ENCODE measurements at places on chromosomes 16 and 17.

GRCh38 chr16:3119701-3120408, 7.5 kb downstream of the ZNF205 start:
- DNase-seq = no peak

DNA sequence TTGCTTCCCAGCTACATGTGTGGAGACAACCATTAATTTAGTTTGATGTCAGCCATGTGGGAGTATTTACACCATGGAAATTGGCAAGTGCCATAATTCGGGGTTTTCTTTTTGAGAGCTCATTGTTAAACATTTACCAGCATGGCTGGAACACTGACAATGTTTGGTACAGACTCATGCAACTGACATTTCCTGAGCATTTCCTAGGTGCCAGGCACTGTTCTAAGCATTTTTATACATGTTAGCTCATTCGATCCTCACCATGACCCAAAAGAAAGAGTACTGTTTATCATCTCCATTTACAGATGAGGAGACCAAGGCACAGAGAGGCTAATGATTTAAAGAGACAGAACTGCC, 86.9 kb downstream of the FOXL1 start:
- peak; percentile 94 for DNase-seq

DNA sequence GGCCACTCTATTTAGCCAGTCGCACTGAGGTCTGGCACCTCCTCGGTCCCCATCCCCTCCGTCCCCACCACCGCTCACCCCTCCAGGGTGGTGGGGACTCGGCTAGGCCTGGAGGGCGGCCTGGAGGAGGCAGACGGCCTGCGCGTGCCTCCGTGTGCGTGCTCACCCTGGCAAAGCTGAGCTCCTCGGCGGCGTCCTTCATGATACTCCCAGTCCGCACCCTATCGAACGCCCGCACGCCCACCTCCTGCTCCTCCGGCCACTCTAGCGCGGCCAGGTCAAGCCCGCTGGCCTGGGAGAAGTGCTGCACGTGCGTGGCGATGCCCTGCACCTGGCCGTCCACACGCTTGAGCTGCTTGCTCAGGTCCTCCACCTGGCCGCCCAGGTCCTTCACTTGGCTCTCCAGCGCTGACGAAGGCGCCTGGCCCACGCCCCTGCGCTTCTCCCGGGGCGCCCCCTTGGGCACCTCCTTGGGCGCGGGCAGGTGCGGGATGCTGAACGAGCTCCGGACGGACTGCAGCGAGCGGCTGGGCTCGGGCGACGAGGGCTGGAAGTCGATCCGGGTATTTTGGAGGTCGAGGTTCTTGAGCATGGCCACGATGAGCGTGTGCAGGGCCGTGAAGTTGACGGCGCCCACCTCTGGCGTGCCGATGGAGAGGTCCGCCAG, 644 bp downstream of the QRICH2 start:
- DNase-seq = no peak

GRCh38 chr16:51556694-51557340, 405.7 kb upstream of the SALL1 start:
- DNase-seq = peak; percentile 97

DNA sequence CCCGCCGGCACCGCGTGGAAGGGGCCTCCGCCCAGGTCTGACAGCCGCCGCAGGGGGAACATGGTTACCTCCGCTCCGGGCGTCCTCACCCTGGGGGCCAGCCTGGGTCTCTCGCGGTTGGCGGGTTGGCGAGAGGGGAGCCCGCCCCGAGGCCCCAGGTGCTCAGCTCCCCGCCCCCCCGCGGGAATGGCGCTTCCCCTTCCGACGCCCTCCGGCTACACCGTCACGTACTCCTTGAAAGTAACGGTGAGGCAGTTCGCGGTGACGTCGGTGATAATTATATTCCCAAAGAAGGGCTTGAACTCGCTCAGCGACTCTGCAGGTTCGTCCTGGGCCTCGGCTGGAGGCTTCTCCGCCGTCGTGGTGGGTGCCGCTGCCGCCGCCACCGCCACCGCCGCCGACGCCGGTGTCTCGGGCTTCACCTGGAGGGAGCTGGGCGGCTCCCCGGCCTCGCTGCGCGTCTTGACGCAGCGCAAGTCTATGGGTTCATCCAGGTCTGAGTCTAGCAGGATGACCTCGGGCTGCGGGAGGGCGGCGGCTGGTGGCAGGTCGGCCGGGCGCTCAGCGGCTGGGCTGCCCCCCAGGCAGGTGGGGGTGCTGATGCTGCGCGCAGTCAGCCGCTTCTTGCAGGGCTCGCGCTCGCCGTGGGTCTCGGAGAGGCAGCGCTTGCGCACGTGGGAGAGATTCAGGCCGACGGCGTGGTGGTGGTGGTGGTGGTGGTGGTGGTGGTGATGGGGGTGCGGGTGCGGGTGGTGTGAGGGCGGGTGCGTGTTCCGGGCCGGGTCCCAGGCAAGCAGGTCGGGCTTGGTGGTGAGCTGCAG, 5.3 kb downstream of the CBX4 start:
- no peak for DNase-seq

- DNase-seq = peak; percentile 100
Observed at GRCh38 chr17:4966844-4967538, 626 bp downstream of the SPAG7 start.

GRCh38 chr16:19393226-19394111, 24.2 kb upstream of the TMC5 start:
- DNase-seq = peak; percentile 87

DNA sequence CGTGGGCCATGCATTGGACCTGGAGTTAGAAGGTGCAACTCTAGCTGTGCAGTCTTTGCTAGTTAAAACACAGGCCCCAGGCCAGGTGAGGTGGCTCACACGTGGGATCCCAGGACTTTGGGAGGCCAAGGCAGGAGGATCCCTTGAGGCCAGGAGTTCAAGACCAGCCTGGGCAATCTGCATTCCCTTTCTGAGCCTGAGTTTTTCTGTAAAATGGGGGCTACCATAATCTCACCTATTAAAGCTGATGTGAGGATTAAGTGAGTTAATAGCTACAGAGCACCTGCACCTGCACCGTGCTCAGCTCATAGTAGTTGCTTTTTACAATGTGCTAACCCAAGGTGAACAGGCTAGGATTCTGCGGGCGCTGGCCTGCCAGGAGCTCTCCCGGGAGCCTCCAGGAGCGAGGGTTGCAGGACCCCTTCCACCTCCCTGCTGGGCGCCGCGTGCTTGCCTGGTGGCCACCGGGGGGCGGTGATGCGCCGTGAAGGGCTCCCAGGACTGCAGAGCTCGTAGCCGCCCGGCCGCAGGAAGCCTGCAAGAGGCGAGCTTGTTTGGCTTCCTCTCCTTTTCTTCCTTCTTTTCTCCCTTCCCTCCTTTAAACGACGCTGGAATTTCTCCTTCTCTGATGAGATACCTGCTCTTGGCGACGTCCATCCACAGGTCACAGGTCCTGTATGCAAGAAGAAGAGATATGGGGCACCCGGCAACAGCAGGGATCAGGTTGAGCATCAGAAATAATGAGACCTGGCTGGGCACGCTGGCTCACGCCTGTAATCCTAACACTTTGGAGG, 51.3 kb downstream of the ZFP90 start:
- peak; percentile 46 for DNase-seq

- DNase-seq = no peak
Observed at GRCh38 chr16:50402298-50402895, 33.6 kb upstream of the BRD7 start.

GRCh38 chr17:29032857-29033197, 10.1 kb upstream of the PIPOX start:
- DNase-seq = no peak

All from fibroblast of lung (primary cell).